Cortex of kidney (tissue), 1 donor: ENCODE measurements at places on chromosomes 5 and 9.

- no peak for DNase-seq
These were observed 14.0 kb upstream of the PDLIM4 start for GRCh38 chr5:132243366-132243977.

DNA sequence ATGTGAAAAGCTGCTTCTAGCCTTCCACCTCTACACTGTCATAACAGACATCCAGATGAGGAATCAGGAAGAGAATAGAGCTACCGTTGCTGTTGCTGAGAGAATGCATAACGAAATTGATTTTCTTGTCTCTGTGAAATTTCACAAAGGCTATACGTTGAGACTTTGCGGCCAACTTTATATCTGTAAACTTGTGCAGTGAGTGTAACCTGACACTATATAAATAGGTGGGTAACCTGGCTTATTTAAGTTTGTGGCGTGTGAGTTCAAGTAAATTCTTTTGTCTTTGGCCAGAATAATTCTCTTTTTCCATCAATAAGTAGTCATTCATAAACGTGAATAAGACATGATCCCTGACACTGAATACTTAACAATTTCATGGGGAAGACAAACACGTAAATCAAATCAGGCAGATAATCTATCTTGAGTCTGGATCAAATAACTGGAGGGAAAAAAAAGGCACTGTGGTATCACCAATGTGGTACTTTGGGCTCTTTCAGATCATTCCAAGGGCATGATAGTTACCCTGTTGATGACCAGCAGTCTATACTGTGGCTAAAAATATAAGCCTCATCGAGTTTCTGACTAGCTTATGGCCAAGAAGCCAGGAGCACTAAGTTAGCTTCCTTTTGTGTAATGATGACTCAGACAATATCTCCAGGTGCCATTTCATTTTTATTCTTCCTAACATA, 98.2 kb upstream of the RASA1 start:
- no peak for DNase-seq

DNA sequence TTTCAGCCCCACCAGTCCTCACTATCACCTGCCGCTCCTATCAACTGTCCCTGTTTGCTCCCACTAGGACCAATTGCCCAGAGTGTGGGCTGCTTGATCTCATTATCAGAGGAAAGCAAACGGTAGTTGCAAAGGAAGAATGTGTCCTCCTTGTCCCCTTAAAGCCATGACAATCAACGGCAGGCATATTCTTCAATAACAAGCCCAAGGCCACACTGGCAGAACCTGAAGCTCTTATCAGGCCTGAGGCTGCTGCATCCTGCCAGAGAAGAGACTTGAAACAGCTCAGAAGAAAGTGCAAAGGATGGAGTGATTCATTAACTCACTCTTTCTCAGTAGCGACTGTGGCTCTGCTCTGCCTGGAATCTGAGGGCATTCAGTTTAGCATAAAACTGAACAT, 39.2 kb upstream of the MAN2A1 start:
- DNase-seq = no peak

DNA sequence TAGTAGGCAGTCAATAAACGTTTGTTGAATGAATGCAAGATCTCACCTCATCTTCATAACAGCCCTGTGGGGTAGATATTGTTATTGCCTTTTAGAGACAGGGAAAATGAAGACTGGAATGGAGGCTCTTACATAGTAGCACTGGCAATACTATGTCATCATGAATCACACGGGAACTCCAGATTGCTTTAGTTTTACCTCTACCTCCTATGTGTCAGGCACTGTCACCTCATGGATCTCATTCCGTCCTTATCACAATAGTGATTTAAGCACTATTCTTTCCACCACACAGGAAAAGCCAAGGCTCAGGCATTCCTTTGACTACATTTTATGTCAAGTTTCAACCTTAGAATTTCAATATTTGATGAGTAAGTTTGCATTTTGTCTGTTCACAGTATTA, 2.9 kb upstream of the EPB41L4B start:
- DNase-seq = no peak

DNA sequence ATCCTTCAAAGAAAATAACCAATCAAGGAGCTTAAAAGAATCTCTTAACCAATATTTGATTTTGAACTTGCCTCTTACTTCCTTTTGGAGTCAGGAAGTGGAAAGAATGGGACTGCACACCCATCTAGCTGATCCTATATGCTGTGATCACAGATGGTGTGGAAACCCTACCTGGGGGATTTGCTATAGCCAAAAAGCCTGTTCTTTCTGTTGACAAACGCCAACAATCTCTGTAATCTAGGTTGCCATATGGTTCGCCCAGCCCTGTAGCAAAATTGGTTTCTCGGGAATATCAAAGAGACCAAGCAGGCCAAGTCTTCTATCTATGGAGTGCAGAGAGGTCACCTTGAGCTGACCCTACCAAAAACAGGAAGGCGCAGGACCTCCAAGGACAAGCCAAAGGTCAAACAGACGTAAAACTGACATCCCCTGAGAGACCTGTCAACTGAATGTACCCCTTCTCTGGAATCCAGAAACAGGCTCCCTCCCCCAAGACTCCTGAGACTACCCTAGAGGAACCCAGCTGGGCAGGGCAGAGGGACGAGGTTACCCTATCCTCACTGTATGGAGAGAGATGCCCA, 19.4 kb downstream of the NRG2 start:
- no peak for DNase-seq

DNA sequence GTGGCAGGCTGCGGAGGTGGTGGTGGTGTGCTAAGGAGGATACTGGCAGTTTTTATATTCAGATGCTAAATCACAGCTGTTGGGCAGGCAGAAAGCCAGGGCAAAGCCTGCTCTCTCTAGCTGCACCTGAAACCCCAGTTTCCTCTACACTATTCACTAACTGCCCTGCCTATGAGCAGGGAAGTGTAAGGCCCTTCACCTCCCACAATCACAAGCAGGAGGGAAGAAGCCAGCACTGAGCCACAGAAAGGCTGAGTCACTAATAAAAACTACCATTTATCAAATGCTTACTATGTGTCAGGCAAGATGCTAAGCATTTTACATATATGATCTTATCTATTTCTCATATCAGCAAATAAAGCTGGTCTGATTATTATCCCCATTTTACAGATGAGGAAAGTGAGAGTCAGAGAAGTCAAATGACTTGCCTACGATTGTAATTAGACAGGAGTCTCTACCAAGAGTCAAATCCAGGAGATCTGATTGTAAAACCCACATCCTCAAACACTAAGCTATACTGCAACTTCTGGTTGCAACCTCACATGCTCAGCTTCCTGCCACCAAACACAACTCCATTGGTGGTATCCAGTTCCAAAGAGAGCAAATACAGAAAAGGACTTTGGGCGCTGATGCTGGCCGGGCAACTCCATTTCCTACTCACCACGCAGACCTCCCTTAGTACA, 17.7 kb upstream of the IL6ST start:
- DNase-seq = no peak

DNA sequence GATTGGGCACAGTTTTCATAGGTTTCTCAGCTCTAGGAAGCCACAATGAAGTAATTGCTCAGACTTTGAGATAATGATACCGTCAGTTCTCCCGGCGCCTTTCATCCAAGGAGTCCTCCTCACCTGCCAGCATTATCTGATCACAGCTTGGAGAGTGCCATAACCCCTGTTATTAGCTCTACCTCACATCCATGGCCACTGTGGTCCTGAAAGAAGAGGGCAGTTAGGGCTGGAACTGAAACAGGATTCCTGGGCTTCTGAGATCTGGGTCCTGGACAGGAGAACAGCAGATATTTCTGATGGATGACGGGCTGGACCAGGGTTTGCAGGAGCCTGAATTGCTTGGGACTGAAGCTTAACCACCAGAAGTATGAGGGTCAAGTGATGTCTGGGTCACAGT, 13.5 kb downstream of the RGS3 start:
- no peak for DNase-seq

DNA sequence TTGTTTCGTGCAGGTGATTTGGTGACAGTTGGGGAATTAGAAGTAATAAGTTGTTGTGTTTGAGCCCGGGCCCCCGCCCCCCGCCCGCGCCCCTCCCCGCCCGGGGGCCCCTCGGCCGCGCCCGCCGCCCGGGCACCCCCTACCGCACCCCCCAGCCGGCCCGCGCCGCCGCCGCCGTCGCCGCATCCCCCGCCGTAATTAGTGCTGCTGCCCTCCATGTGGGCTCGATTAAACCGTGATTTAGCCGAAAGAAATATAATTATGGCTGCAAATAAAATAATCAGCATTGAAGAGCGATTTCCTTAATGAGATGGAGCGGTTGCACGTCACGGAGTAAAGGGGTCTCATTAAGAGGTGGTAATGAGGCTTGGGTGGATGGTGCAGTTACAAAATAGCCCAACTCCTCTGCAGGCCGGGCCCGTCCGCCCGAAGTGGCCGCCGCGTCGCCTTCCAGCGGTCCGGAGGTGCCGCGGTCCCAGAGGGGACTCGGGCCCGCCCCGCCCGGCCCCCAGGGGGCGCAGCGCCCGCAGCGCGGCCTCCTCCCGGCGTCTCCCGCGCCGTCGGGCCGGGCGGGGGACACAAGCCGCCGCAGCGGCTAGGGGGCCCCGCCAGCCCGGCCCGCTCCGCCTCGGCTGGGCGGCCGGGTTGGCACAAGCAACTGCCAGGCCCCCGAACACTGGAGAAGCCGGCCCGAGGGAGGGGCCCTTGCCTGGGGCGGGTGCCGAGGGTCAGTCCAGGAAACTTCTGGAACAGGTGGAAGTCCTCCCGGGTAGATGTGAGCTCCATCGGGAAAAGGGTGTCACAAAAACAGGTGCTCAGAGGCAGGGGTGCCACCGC, 6.9 kb upstream of the OTP start:
- no peak for DNase-seq

DNA sequence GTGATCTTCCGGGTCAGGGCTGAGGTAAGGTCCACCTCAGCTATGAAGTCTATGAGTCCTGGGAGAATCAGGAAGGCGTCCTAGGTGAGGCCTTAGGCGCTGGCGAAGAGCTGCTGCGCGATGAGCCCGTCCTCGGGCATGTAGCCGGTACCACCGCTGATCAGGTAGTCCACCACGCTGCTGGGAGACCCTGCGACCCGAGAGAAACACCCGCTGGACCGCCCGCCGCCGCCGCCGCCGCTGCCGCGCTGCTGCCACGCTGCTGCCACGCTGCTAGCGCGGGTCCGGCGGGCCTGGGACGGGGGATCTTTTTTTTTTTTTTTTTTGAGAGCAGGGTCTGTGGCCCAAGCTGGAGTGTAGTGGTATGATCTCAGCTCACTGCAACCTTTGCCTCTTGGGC, 8.0 kb upstream of the DCAF12 start:
- no peak for DNase-seq

GRCh38 chr5:162603443-162604070, 536.0 kb downstream of the GABRG2 start:
- no peak for DNase-seq

DNA sequence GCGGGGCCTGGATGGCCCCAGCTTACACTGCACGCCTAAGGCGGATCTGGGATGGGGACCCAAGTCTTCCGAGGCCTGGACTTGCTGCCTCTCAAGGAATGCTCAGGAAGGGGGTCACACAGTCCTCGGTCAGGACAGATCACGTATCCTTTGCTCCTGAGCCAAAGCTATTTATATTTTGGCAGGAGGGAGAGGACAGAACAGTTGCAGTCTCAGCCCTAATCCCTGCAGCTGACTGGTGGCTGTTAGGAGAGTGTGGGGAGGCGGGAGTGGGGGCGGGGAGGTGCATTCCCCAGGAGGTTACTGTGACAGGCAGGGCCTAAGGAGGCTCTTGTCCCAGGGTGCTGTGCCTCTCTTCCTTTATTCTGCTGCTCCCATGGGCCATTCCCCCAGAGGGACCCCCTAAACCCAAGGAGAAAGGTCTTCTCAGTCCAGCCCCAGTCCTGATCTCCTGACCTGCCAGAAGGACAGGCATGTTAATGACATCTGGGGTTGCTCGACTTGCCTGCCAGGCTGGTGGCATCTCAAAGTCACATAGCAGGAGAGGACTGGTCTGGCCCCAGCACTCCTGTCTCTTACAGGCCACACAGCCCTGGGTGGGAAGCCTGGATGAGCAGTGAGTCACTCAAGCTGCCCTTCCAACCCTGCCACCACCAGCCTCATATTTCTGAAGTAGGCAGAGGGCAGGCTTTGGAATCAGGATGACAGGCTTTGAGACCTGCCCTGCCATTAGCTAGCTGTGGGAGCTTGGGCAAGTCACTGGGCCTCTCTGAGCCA, 51.9 kb downstream of the COL27A1 start:
- no peak for DNase-seq

GRCh38 chr9:16371306-16371705, 499.2 kb downstream of the BNC2 start:
- DNase-seq = no peak

GRCh38 chr9:125630436-125630835, 76.6 kb downstream of the MAPKAP1 start:
- no peak for DNase-seq

- no peak for DNase-seq
These were observed 7.8 kb downstream of the SH3PXD2B start for GRCh38 chr5:172446336-172447051.

GRCh38 chr5:17088051-17088450, 129.4 kb upstream of the BASP1 start:
- DNase-seq = no peak

DNA sequence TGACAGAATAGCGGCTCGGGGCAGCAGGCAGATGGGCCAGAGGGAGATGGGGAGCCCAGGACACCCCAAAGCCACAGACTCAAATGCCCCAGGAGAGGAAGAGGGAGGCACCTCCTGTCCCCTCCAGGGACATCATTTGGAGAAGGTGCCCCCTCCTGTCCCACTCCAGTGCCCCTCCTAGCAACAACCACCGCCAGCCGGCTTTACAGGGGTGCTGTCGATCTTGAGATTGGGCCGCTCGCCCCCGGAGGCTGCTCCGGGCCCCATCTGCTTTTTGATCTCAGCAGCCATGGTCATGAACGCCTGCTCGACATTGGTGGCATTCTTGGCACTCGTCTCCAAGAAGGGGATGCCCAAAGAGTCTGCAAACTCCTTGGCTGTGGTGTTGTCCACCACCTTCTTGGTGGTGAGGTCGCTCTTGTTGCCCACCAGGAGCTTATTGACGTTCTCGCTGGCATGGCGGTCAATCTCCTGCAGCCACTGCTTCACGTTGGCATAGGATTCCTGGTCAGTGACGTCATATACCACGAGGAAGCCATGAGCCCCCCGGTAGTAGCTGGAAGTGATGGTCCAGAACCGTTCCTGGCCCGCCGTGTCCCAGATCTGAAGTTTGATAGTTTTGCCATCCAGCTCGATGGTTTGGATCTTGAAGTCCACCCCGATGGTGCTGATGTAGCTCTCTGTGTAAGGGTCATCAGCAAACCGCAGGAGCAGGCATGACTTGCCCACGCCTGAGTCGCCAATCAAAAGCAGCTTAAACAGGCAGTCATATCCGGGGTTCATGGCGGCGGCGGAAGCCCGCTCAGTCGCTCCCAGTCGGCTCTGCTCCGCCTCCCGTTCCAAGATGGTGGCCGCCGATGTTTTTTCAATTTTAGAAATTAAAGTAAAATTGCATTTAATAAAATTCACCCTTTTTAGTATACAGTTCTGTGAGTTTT, 14.0 kb upstream of the FRMPD1 start:
- no peak for DNase-seq

GRCh38 chr5:101009758-101010519, 106.9 kb upstream of the ST8SIA4 start:
- no peak for DNase-seq
